T-helper 2 cell (primary cell): ENCODE measurements at places on chromosomes 12 and 14.

- no peak for DNase-seq
These were observed 101.6 kb downstream of the DAD1 start for GRCh38 chr14:22487401-22487800.

GRCh38 chr14:87676814-87677437 lies 316.1 kb downstream of the GALC start:
- DNase-seq = no peak

DNA sequence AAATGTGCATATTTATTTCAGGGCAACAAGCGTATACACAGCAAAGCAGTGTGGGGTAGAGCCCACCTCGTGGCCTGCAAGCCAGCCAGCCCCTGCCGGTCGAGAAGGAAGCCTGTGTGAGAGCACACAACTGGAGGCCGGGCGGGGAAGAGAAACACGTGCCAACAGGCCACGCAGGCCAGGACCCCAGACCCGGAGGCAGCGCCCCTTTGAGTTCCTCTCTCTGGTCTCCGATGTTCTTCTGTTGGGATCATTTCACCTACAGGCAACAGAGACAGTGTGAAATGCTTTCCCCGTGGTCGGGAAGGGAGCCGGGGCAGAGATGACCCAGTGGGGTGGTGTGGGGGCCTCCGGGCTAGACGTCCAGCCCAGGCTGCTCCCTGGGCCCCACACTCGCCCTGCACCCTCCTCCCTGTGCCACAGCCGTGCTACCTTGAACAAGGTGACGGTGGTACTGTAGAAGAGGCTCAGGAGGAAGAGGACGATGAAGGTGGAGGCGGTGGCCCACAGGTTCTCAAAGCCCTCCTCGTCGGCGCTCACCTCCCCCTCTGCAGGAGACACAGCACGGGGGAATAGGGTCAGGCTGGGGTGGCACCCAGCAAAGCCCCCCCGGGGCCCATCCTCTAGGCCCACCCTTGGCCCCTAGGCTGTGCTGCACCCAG lies 325.5 kb downstream of the TMEM121 start:
- no peak for DNase-seq

DNA sequence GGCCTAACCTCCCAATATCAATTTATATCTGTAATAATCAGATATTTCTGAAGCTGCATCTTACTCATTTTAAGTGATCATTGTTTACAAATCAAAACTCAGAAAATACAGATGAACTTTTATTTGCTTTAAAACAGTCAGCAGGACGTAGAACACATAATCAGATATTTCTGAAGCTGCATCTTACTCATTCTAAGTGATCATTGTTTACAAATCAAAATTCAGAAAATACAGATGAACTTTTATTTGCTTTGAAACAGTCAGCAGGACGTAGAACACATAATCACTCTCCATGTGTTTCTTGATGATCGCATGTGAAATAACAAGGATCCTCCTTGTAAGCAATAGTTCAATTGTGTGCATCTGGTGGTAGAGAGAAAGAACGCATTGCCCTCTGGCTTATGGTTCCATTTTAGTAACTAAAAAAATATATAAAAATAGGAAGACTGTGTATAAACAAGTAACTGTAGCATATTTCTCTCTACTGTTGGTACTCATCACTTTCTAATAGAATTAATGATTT lies 15.0 kb upstream of the TMTC2 start:
- no peak for DNase-seq

GRCh38 chr14:89336338-89336737 lies 80.7 kb downstream of the FOXN3 start:
- no peak for DNase-seq

DNA sequence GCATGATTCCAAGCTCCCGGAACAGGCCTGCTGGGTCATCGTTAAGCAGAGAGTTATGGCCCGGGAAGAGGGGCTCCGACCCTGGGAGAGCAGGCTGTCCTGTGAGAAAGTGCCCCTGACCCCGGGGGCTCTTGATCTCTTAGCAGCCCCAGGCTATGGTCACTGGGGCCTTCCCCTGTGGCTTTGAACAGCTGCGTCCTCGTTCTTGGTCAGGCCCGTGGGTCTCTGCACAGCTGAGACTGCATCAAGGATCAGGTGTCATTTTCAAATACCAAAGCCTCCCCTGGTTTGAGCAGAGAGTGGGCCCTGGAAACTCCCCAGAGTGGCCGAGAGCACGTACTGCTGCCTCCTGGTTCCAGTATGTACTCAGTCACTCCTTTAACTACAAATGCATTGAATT lies 114.8 kb downstream of the ESRRB start:
- no peak for DNase-seq
